NCI-H524 (cell line): ENCODE measurements at places on chromosomes 12 and 14.

- DNase-seq: no peak
These were observed 8.2 kb downstream of the KCNA5 start for GRCh38 chr12:5051913-5052312.

DNA sequence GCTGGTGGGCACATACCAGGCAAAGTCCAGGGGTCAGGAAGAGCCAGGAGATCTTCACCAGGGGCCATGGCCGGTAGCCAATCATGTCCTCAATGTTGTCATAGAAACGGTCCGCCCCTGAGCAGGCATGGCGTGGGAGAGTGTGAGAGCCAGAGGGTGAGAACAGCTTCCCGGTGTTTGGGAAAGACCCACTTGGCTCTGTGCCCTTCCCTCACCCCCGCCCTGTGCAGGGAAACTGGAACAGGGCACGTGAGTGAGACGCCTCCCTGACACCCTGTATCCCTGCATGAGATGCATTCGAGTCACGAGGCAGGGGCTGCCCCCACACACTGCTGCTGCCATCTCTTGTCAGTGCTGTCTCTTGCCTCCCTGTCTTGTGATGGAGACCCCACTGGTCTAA lies 20.7 kb downstream of the SLC6A12 start:
- DNase-seq: no peak

- DNase-seq: no peak
These were observed 237.5 kb upstream of the TMTC1 start for GRCh38 chr12:30021051-30021833.

GRCh38 chr12:124715121-124715990 lies 147.9 kb upstream of the NCOR2 start:
- no peak for DNase-seq

DNA sequence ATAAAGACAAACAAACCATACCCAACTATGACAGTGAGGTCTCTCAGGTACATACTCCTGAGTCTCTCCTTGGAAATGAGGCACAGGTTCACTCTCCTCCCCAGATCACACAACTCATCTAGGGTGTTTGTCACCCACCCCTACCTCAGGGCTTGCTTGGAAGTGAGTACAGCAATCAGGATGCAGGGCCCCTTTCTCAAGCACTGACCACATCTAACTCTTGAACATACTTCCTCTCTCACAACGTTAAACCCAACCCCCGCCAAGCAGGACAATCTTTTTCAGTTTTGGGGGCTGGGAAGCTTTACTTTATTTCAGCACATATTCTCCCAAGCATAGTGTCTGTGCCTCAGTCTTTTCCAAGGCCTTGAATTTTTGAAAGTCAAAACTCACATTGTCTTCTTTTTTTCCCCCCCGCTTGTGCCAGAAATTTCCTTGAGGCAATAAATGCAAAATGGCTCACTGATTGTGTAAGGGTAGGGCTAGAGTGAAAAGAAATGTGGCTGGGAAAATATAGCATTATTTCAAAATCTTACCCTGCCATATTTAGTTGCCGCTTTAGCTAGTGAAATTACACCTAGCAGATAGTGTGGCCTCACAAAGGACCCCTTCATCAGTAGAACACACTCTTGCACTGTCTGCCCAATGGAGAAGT lies 2.4 kb upstream of the GPR65 start:
- no peak for DNase-seq

- no peak for DNase-seq
These were observed 182.9 kb downstream of the GLT1D1 start for GRCh38 chr12:129036135-129036534.

GRCh38 chr12:20305470-20305869 lies 62.9 kb upstream of the PDE3A start:
- DNase-seq: no peak

- DNase-seq: no peak
These were observed 227.1 kb upstream of the KRR1 start for GRCh38 chr12:75738486-75738885.
